ENCODE measurements at places on chromosomes 13 and 19.

GRCh38 chr19:35309481-35310279 lies 17.7 kb downstream of the MAG start:
- DNase-seq = no peak

DNA sequence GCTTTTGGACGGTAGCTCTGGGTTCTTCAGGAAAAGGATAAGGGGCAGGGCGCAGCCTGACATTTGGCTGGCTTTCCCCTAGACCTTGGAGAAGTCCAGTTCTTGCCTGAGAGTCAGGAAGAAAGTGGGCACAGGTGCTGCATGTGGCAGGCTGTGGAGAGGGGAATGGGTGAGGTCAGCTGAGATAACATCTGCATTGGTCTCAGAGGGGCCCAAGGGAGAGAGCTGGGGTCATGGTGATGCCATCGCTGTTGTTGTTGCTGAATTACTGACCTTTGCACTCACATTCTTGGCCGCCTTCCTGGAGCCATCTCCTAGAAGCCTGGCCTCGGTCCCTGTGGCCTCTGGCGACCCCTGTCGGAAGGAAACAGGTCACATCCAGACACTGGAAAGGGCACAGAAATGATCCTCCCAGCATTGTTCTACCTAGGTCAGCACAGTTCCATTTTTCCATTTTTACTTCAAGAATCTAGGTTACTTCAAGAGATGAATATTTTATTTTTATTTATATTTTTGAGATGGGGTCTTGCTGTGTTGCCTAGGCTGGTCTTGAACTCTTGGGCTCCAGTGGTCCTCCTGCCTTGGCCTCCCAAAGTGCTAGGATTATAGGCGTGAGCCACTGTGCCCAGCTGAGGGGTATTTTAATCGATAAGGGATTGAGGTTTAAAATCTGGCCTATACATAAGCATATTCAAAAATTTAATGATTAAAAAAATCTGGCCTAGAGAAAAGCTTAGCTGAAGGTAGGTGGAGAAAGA lies 6.5 kb upstream of the LIPE start:
- peak; percentile 50 for DNase-seq

DNA sequence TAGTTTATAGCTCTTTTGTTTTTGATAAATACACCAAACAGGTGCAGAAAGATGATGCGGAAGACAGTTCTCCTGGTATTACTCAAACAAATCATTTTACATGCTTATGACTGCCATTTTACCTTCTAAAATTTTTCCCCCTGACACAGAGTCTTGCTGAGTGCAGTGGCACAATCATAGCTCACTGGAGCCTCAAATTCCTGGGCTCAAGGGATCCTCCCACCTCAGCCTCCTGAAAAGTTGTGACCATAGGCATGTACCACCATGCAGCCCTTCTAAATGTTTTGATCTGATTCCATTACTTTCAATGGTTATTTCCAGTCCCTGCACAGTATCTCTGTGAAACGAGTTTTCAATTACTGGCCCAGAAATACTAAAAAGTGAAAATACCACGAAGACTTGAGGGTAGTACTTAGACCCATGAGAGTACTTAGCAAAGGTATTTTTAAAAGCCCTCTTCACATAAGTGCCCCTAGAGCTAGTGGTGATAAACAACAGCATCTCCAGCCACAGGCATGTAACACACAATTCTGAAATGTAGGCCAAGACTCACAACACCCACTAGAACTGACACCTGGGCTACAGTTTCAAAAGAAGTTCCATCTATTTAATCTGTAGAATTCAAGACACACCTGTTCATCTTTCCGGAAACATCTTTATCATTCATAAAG lies 11.3 kb downstream of the HSPH1 start:
- DNase-seq = no peak

- peak; percentile 53 for DNase-seq
Measured at GRCh38 chr13:112132142-112132541, 65.2 kb downstream of the SOX1 start.

GRCh38 chr13:104832231-104832630 lies 1703.2 kb downstream of the EFNB2 start:
- no peak for DNase-seq

GRCh38 chr13:108895220-108895704 lies 265.9 kb downstream of the MYO16 start:
- DNase-seq = peak; percentile 29

- no peak for DNase-seq
Measured at GRCh38 chr13:53822136-53822535, 793.5 kb downstream of the OLFM4 start.

DNA sequence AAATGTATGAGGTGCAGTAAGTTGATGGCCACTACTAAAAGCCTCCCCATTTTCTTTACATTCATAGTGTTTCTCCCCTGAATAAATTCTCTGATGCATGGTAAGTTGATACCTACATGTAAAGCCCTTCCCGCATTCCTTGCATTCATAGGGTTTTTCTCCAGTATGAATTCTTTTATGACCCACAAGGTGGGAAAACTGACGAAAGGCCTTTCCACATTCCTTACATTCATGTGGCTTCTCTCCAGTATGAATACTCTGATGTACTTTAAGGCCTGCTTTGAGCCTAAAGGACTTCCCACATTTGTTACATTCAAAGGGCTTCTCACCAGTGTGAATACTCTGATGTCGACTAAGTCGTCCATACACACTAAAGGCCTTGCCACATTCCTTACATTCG lies 20.5 kb downstream of the ZNF607 start:
- no peak for DNase-seq

DNA sequence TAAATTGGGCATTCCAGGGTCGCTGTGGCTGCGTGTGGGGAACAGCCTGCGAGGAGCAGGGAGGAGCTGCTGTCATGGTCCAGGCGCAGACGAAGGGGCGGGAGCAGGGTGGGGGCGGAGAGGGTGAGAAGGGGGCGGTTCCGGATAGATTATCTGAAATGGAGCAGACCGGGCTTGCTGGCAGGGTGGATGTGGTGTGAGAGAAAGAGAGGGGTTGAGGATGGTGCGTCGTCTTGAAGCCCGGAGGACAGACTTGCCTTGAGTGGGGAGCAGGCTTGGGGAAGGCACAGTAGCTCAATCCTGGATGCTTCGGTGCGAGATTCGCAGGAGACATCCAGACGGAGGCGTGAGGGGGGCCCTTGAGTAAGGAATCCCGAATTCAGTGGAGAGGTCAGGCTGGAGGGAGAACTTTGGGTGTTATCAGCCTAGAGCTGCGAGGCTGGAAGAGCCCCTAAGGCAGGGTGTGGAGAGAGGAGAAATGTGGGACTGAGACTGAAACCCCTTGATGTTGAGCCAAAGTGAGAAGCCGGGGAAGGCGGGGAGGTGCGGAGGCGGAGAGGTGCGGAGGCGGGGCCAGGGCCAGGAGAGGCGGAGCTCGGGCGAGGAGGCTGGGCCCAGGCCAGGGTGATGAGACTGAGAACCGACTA lies 40.6 kb downstream of the DPF1 start:
- DNase-seq = no peak

GRCh38 chr13:48233889-48234488 lies 983 bp downstream of the ITM2B start:
- DNase-seq = no peak
